Endothelial cell of umbilical vein (primary cell): ENCODE measurements at places on chromosomes 5 and 9. TPM values are rescaled to one million over a fixed set of nuclear protein-coding genes. Genes with fewer than 3 reads are reported as not detected.

STOML2 gene
- 187 and 206 TPM in 2 replicates for polyA plus RNA-seq

SOWAHA gene
- not detected in 2 replicates for polyA plus RNA-seq

PCDHB11 gene
- polyA plus RNA-seq, result 0.11 and 0.13 TPM in 2 replicates

FGFR4 gene
- polyA plus RNA-seq, result 1.9 and 2.3 TPM in 2 replicates

DDX46 gene
- 8.8 and 16.0 TPM in 2 replicates for polyA plus RNA-seq

SLC22A5 gene
- polyA plus RNA-seq, result 9.3 and 10.1 TPM in 2 replicates

PCDHGA7 gene
- 0.68 and 0.84 TPM in 2 replicates for polyA plus RNA-seq

PCDHB3 gene
- polyA plus RNA-seq, result 0.11 and 0.22 TPM in 2 replicates

SLCO4C1 gene
- polyA plus RNA-seq, result 0.03 TPM in 1 of 2 replicates, not detected in the other

GAS1 gene
- polyA plus RNA-seq, result 0.06 and 0.10 TPM in 2 replicates

PGM5 gene
- polyA plus RNA-seq, result 0.14 TPM in 1 of 2 replicates, not detected in the other

CFAP157 gene
- 0.03 TPM in 1 of 2 replicates, not detected in the other for polyA plus RNA-seq

MYMK gene
- not detected in 2 replicates for polyA plus RNA-seq

DNAJC21 gene
- 3.1 and 5.3 TPM in 2 replicates for polyA plus RNA-seq

SLC1A1 gene
- polyA plus RNA-seq, result 5.2 and 5.8 TPM in 2 replicates

RASEF gene
- not detected in 2 replicates for polyA plus RNA-seq

CDO1 gene
- 1.1 and 1.3 TPM in 2 replicates for polyA plus RNA-seq

SLC2A8 gene
- polyA plus RNA-seq, result 26.1 and 33.5 TPM in 2 replicates

C5orf52 gene
- polyA plus RNA-seq, result not detected in 2 replicates

SURF2 gene
- 14.2 and 16.9 TPM in 2 replicates for polyA plus RNA-seq

ISL1 gene
- 0.13 and 0.28 TPM in 2 replicates for polyA plus RNA-seq

DNAJA1 gene
- 53.4 and 72.9 TPM in 2 replicates for polyA plus RNA-seq

F12 gene
- polyA plus RNA-seq, result 1.4 and 2.7 TPM in 2 replicates

PRRT1B gene
- polyA plus RNA-seq, result not detected in 2 replicates

EIF4E1B gene
- polyA plus RNA-seq, result not detected in 2 replicates

FOXD4L5 gene
- polyA plus RNA-seq, result not detected in 2 replicates

CCNH gene
- 22.1 and 47.9 TPM in 2 replicates for polyA plus RNA-seq

PHF24 gene
- polyA plus RNA-seq, result not detected in 2 replicates

SIT1 gene
- not detected in 2 replicates for polyA plus RNA-seq

ADAMTSL1 gene
- 13.4 and 15.0 TPM in 2 replicates for polyA plus RNA-seq

KLF4 gene
- polyA plus RNA-seq, result 2.4 and 2.7 TPM in 2 replicates

SH3RF2 gene
- polyA plus RNA-seq, result 0.21 and 0.54 TPM in 2 replicates

SLC6A19 gene
- not detected in 2 replicates for polyA plus RNA-seq

ADAMTS2 gene
- 0.02 TPM in 1 of 2 replicates, not detected in the other for polyA plus RNA-seq

FAM221B gene
- not detected in 2 replicates for polyA plus RNA-seq

PRSS3 gene
- 3.7 and 4.6 TPM in 2 replicates for polyA plus RNA-seq

NR6A1 gene
- 0.13 and 0.17 TPM in 2 replicates for polyA plus RNA-seq

PCA3 gene
- polyA plus RNA-seq, result 0.86 and 0.88 TPM in 2 replicates

TEK gene
- 20.4 and 26.9 TPM in 2 replicates for polyA plus RNA-seq

ANKRD18A gene
- polyA plus RNA-seq, result 0.11 and 3.2 TPM in 2 replicates

FYB1 gene
- not detected in 2 replicates for polyA plus RNA-seq

ABO gene
- not detected in 2 replicates for polyA plus RNA-seq

RPP25L gene
- 41.0 and 46.9 TPM in 2 replicates for polyA plus RNA-seq

LMNB1 gene
- 45.2 and 45.3 TPM in 2 replicates for polyA plus RNA-seq

PARP8 gene
- polyA plus RNA-seq, result 0.03 TPM in 1 of 2 replicates, not detected in the other
